ENCODE measurements at places on chromosomes 16 and 17. TPM values are rescaled to one million over a fixed set of nuclear protein-coding genes. Genes with fewer than 3 reads are reported as not detected.

The MRM1 gene
- total RNA-seq, result 18.2 TPM

The ABI3 gene
- total RNA-seq, result 36.1 TPM

The CACNA1G gene
- not detected for total RNA-seq

The OR1A1 gene
- not detected for total RNA-seq

The SRCIN1 gene
- total RNA-seq, result not detected

The MT1X gene
- total RNA-seq, result 7.6 TPM

The CDRT4 gene
- total RNA-seq, result 5.8 TPM

The PPY gene
- 1.9 TPM for total RNA-seq

The COASY gene
- 108 TPM for total RNA-seq

The GPR179 gene
- not detected for total RNA-seq

The LPO gene
- total RNA-seq, result not detected

The TNFSF12 gene
- 44.2 TPM for total RNA-seq

The ASPA gene
- 0.05 TPM for total RNA-seq

The SBK1 gene
- total RNA-seq, result 1.7 TPM

The JPH3 gene
- total RNA-seq, result 0.09 TPM

The SMPD3 gene
- total RNA-seq, result 0.45 TPM

- no peak for ATAC-seq
These were observed 12.0 kb upstream of the KRT19 start for GRCh38 chr17:41539979-41540701.

DNA sequence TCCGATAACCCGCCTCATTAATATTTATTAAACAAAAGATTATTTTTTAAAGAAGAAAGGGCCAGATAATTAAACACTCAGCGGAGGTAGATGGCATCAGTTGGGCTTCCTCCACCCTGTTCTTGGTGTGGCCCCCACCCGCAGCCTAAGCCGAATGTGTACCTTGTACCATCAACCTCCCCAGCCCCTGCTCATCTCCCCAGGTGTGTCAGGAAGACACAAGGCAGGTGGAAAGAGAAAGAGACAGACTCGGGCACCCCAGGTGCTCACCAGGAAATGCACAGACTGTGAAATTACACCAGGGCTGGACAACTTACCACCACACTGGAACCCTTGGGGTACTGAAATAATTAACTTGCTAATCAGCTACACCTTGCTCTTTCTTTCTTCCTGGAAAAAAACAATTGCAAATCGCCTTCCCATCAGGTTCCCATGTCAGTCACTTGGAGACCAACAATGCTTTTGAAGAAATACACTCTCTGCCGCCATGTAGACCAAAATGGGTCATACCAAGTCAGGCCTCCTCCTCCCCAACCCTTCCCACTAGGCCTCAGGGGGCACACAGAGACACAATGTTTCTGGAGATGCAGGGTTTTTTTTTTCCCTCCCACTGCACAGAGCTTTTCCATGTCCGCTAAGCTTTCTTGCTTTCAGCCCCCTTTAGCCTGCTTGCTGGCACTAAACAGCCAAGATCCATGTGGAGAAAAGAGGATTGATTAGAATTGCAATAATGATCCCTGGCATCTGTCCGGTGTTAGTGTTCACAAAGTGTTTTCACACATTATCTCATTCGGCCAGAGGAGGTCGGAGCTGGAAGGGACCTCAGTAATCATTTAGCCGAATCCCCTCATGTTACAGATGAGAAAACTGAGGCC lies 8.6 kb upstream of the LHX1 start:
- ATAC-seq, result no peak

GRCh38 chr16:31198207-31198882 lies 4.2 kb downstream of the PYCARD start:
- no peak for ATAC-seq

GRCh38 chr17:82204831-82205719 lies 7.6 kb downstream of the CCDC57 start:
- peak; percentile 70 for ATAC-seq

- no peak for ATAC-seq
These were observed 624.3 kb upstream of the SOX9 start for GRCh38 chr17:71496552-71496951.

- no peak for ATAC-seq
These were observed 43.0 kb upstream of the MSI2 start for GRCh38 chr17:57213180-57213825.

DNA sequence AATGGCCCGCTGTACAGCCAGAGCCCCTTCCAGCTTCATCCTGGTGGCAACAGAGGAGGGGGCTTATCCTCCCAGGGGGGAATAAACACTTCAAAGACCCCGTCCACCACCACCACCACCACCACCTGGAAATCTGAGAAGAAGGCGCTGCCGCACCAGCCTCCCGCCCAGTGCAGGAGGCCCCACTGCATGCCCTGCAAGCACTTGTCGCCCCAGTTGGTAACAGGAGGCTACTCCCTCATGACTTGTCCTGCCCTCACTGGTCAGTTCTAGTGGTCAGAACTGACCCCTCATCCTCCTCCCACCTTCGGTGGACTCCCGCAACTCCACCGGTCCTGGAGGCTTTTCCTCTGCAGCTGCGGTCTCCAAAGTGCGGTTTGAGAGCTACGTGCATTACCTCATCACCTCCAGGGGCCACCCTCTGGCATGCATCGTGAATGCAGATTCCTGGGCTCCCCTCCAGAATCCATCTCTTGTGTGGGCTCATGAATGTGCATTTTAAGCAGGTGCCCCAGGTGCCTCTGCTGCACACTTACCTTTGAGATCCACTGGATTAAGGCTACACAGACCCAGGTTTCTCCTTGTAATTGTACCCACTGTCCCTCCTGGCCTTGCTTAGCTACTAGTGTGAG lies 71.8 kb downstream of the SRCIN1 start:
- no peak for ATAC-seq

- no peak for ATAC-seq
These were observed 3.5 kb downstream of the TENT4B start for GRCh38 chr16:50156590-50156989.

GRCh38 chr16:56525236-56525635 lies 5.4 kb upstream of the BBS2 start:
- no peak for ATAC-seq

DNA sequence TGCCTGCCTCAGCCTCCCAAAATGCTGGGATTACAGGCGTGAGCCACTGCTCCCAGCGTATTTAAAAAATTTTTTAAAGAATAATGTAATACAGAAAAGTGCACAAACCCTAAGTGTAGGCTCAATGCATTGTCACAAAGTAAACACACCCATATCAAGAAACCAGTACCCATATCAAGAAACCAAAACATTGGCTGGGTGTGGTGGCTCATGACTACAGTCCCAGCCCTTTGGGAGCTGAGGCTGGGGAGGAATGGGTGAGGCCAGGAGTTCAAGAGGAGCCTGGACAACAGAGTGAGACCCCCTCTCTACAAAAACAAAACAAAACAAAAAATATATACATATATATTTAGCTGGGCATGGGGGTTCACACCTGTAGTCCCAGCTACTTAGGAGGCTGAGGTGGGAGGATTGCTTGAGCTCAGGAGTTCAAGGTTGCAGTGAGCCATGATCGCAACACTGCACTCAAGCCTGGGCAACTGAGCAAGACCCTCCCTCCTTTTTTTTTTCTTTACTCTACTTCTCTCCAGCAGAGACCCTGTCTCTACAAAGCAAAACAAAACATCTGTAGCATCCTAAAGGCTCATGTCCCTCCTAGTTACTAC lies 9.3 kb upstream of the PRR14 start:
- no peak for ATAC-seq

- no peak for ATAC-seq
These were observed 36.4 kb downstream of the KLHDC4 start for GRCh38 chr16:87729266-87729954.

GRCh38 chr17:74646231-74646630 lies 22.7 kb upstream of the CD300E start:
- ATAC-seq, result no peak

- no peak for ATAC-seq
These were observed 131.1 kb downstream of the PHKB start for GRCh38 chr16:47592232-47592631.

GRCh38 chr16:58614860-58615259 lies 14.8 kb downstream of the CNOT1 start:
- ATAC-seq, result no peak

DNA sequence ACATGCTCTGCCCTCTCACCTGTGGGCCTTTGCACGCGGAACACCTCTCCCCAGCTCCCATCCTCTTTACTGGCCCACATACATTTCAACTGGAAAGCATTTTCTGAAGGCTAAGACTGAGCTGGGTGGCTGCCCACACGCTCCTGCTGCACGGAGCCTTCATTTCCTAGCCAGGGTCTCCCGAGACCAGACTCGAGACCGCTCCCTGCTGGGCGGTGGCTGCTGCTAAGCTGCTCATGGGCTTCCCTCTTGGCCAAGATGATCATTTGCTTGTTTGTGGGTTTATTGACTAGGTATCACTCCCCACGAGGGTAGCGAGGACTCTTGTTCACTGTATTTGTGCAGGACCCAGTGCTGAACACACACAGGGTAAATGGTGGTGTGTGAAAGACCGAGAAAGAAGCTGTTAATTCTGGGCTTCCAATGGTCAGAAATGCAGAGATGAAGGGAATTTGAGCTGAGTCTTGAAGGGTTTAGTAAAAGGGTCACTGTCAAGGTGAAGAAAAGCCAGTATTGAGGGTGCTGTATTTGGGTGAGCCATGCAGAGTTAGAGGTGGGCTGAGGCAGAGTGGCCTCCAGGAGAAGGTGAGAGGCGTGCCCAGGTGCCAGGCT lies 907 bp downstream of the TRAPPC2L start:
- ATAC-seq, result peak; percentile 59

DNA sequence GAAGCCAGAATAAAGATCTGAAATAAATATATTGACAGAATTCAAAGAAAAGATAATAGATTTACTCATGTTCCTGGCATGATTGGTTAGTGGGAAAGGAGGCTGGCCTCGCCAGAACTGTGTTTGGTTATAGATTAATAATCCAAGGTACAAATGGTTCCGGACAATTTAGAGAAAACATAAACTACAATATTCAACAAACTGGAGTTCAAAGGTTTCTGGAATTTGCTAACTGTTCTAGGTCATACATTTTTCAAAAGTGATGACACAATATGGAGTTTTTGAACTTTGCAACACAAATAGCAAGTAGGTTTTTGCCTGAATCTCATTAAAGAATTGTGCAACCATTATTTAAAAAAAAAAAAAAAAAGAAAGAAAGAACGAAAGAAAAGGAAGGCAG lies 251.7 kb upstream of the SALL1 start:
- ATAC-seq, result no peak

DNA sequence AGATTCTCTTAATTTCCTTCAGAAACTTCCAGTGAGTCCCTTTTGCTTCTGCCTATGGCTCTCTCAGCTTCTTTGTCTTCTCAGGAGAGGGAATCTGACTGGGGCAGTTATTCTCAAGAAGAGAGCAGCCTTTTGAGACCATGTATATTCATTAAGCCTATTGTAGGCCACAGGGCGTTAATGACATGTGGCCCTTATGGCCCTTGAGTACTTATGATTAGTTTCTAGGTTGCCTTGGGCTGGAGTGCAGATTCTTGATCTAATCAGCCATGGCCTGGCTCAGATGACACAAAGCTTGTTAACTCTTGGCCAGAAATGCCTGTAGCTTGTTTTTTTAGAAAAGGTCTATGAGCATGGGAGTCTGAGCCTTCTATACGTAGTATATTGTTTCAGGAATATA lies 17.4 kb downstream of the MFSD11 start:
- no peak for ATAC-seq

DNA sequence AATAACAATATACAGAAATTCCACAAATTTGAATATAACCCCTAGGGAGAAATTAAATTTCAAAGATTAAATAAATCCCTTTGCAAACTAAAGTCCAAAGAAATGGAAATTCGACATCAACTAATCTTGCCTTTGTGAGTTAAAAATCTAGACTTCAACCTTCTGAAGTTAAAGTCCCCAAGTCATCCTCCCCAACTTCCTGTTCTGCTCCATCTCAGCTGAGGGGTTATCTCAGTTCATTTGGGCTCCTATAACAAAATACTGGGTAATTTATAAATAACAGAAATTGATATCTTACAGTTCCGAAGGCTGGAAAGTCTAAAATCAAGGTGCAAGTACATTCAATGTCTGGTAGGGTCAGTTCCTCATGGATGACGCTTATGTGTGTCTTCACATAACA lies 22.8 kb upstream of the KDM6B start:
- no peak for ATAC-seq

- no peak for ATAC-seq
These were observed 23.1 kb downstream of the CDK5RAP3 start for GRCh38 chr17:47993964-47994363.

- no peak for ATAC-seq
These were observed 69.4 kb downstream of the ZDHHC7 start for GRCh38 chr16:84941921-84942320.

DNA sequence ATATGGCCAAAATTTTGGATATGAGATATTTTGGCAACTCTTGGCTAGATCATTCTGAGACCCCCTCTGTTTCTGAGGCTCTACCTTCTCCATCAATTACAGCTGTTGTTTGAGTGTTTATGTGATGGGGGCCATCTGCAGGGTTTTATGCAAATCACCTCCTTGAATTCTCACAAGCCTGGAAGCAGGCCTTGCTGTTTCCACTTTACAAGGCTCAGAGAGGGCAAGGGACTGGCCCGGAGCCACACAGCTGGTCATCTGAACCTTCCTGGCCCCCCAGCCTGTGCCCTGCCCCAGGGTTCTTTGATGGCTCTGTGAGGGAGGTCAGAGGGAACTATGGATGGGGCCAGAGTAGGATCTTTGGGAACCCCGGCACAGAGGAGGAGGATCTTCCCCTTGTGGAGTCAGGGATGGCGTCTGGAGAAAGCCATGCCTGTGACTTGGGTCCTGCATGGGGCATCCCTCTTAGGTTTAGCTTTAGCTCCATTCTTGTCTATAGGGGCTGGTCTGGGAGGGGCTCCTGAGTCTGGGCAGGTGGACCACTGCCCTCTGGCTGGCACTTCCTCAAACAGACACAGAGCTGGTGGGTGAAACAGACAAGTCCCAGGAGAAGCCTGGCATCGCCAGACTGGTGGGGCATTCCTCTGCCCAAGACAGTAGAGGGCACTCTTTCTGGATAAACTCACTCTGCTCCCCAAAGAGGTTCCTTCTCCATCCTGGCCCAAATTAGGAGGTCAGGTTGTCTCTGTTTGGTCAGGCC lies 26.2 kb downstream of the IL21R start:
- no peak for ATAC-seq

- peak; percentile 13 for ATAC-seq
These were observed 29.5 kb upstream of the PIK3R6 start for GRCh38 chr17:8896641-8897635.

DNA sequence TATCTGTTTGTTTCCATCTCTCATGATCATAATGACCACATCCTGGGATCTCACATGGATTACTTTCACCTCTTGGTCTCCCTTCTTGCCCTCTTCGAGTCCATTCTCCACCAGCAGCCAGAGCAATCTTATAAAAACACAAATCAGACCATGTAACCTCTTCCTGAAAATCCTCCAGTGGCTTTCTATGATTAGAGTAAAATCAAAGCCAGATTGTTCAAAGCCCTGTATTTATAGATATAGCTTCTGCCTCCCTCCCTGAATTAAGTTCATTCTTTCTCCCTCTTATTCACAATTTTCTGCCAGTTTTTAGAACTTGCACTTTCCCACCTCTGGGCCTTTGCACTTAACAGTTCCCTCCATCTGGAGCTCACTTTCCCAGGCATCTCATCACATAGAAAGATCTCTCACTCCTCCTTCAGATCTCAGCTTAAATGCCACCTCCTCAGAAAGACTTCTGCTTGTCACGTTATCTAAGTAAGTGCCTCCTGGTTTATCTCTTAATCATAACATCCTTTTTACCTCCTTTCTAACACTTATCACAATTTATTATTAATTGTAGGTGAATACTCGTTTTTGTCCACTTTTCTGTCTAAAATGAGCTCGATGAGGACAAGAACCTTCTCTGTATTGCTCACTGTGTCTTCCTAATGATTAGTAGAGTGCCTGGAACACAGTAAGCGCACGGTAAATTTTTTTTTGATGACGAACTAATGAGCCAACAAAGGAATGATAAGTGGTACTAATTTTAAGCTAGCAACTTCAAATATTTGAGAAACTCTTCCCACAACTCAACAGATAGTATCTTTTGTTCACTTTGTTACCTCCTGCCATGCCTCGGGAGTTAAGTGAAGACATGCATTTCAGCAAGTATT lies 80.5 kb downstream of the CYB561 start:
- ATAC-seq, result no peak
